ENCODE measurements at places on chromosomes 7 and 10.

DNA sequence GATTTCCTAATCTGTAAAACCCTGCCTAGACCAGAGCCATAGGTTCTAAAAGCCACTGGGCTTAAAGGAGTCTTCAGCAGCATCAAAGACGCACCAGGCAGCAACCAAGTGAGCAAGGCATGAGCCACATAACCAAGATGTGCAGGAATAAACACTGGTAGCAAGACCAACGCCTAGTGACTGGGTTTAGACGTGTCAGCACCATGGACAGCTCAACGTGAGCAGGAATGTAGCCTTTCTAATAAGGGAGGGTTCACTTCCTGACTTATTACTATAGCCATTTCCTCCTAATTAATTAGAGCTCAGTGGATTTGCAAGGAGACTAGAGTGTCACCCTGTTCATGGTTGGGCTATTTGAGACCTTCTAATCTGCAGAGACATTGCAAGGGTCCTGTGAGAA, 223.7 kb downstream of the LHFPL3 start:
- peak; percentile 26 for DNase-seq

- no peak for DNase-seq
Measured at GRCh38 chr10:129792141-129792540, 171.9 kb downstream of the EBF3 start.

GRCh38 chr7:50908628-50909290, 126.1 kb upstream of the GRB10 start:
- DNase-seq = no peak

DNA sequence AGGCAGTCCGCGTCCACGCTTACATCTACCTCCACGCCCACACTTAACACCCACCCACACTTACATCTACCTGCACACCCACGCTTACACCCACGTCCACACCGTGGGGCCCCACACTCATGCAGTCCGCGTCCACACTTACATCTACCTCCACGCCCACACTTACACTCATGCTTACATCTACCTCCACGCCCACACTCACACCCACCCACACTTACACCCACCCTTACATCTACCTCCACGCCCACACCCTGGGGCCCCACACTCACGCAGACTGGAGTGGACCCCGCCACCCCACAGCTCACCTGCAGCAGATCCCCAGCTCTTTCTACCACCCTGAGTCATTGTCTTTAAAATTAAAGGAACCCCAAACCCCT, 32.4 kb upstream of the PWWP2B start:
- no peak for DNase-seq

- no peak for DNase-seq
Measured at GRCh38 chr10:126868371-126868770, 36.9 kb upstream of the DOCK1 start.

- no peak for DNase-seq
Measured at GRCh38 chr10:112986544-112987190, 36.6 kb downstream of the TCF7L2 start.

- DNase-seq = no peak
Measured at GRCh38 chr10:129468187-129468586, 1.1 kb downstream of the MGMT start.

DNA sequence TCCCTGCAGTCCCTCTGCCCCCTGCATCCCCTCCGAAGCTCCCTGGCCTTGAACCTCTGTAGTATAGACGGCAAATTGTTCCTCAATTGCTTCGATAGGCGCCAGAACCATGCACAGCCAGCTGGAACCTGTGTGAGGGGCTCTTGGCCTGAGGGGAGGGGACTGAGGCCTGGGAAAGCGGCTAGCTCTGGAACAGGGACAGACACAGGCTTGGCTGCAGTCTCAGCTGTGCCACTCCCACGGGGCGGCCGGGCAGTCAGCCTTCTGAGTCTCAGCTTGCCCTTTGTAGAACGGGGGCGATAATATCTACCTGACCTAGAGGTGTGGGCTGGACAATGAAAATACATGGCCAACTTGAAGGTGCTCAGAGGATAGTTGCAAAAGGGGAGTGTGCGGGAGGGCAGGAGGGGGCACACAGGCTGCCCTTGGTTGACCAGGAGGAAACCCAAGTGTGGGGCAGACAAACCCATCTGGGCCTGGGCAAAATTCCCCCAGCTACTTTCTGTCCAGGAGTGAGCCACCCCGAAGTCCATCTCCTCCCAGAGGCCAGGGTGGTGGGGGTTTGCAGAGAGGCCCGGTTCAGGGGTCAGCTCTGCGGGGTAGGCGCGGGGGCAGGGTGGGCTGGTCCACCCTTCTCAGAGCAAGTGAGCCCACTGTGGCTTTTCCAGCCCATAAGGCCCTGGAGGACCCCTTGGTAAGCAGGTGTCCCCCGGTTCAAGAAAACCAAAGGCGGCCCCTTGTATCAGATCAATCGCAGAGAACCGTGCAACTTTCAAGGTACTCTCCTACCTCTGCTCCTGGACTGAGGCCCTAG, 4.6 kb downstream of the CRYGN start:
- DNase-seq = no peak

DNA sequence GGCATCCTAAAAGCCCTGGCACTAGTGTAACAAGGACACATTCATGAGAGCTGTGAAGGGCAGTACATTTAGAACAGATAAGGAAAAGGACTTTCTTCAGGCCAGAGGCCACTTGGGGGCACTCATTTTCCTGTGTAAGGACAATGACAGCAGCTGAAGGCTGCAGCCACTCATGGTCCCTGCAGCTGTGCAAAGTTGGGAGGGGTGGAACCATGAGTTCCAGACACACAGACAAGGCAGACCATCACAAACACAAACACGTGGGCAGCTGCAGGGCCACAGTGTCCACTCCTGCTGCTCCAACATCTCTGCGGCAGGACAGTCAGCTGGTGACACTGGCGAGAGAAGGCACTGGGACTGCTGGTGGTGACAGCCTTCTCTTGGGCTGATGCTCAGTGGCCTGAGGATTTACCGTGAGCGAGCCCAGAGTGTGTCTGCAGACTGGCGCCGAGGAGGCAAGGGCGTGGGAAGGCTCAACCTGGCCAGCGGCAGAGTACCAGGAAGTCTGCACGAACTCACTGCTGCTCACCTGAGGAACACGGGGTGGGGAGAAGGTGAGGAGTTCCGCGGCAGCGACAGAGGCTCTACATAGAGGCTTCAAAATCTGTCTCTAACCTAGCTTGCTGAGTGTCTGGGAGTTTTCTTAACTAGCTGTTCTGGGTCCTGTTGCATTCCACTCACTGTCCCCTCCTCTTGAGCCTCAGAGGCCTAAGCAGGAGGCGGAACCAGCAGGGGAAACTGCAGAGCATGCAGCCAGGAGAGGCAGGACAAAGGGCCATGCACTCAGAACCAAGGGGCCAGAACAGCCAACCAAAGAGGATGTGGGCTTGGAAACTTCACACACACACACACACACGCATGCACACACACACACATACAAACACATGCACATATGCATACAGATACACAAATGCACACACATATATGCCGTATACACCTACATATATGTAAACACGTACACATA, 76.5 kb upstream of the DDC start:
- DNase-seq = no peak

GRCh38 chr10:24969841-24970281, 17.5 kb upstream of the PRTFDC1 start:
- DNase-seq = peak; percentile 29

DNA sequence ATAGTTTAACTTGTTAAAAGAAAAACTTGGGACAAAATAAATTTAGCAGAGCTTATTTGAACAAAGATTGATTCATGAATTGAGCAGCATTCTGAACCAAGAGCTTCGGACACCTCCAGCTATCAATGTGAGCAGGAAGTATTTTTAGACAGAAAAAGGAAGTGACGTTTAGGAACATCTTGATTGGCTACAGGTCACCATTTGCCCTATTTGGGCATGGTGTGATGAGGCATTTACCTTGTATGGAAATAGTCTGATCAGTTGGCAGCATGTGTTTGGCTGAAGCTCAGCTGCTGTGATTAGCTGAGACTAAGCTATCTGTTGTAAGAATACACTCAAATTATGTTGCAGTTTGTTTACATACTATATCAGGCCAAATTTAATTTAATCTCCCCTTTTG, 185.1 kb downstream of the ATRNL1 start:
- DNase-seq = no peak

DNA sequence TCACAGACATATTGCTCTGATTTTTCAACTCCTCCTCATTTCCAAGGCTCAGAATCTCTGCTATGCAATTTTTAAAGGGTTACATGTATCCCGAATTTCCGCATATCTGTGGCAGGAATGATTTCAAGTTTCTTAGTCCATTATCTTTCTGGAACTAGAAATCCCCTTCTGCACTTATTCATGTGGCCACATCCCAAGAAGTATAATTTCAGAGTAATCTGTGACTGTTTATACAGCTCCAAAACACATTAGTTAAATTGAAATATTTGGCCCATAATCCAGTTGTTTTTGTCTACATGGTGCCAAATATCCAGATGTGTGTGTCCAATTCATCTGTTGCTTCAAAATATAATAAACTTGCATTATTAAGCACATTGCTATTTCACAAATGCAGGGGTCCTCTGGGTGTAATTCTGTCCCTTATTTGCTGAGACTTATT, 271.2 kb downstream of the ARHGAP12 start:
- no peak for DNase-seq

GRCh38 chr10:132265890-132266496, 41.8 kb downstream of the STK32C start:
- DNase-seq = peak; percentile 13

DNA sequence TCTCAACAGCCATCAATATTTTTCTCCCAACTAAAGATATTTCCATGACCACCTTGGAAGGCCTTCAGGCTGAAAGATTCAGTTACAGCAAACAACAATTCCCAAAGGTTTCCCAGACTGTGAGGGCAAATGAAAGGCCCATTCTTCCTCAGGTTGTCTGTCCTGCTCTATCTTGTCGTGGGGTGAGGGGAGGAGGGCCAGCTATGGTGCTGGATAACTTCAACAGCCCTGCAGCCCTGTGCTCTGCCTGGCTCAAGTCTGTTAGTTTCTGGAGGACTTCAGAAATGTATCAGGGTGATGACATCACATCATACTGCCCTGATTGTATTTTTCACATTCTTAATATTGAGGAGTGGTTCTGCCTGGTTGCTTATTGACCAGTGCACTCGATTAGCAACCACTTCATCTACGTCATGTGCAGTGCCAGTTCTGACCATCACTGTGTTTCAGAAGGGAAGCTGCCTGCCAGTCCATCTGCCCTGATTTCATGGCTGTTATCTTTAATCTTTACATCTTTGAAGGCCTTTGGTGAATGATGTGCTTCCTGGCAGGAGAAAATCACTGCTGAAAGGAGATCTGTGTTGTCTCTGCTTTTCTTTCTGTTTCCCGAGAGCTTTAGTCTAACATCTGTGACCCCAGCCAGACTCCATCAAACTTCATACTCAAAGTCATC, 135.5 kb downstream of the NRF1 start:
- no peak for DNase-seq

- no peak for DNase-seq
Measured at GRCh38 chr10:133488354-133488753, 34.6 kb downstream of the SCART1 start.

- DNase-seq = no peak
Measured at GRCh38 chr7:6382817-6383216, 64.9 kb downstream of the DAGLB start.

All from kidney glomerular epithelial cell (primary cell).